ENCODE measurements at places on chromosomes 11 and 22.

DNA sequence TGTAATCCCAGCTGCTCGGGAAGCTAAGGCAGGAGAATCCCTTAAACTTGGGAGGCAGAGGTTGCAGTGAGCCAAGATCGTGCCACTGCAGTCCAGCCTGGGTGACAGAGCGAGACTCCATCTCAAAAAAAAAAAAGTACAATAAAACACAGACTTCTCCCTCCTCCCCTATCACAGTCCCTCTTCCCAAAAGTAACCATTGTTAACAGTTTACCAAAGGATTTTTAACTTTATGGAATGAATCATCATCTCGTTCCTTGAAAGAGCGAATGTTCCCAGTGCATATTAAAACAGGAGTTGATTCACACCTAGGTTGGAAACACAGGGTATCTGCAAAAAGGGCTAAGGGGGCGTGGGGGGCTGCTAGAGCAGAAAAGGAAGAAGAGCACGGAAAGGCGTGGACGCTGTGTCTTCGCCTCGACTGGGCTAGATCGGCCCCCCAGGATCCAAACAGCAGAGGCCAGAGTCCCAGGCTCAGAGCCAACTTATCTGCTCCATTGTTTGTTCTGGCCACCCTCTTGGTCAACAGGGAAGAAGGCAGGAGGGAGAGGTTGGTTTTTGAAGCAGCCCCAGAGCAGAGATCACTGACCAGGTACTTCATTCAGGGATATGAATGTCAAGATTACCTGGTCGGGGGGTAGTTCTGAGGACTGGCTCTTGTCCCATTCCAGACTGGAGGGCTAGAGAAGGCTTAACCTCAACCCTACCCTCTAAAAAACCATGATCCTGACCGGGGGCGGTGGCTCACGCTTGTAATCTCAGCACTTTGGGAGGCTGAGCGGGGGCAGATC, 2.1 kb upstream of the AHNAK start:
- no peak for DNase-seq

- no peak for DNase-seq
These were observed 761 bp downstream of the HMBS start for GRCh38 chr11:119085437-119085847.

- no peak for DNase-seq
These were observed 408.9 kb downstream of the OPCML start for GRCh38 chr11:133123366-133123765.

GRCh38 chr11:34205326-34206035, 100.1 kb downstream of the NAT10 start:
- DNase-seq: no peak

DNA sequence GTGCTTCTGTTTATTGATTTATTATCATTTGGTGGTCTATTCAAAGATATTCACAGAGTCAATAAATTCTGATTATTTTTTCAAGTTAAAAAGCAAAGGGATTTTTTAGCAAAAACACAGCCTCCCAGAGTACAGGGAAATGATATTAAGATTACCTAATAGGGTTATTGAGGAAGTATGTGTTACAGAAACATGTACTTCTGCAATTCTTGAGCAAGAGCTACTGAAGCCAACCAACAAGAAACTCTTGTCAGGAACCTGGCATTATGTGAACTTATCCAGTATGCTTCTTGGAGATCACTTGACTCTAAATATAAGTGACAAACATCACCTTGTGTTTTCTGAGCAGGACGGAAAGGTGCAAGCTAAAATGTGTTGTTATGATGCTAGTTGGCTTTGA, 42.0 kb upstream of the CARD18 start:
- no peak for DNase-seq

DNA sequence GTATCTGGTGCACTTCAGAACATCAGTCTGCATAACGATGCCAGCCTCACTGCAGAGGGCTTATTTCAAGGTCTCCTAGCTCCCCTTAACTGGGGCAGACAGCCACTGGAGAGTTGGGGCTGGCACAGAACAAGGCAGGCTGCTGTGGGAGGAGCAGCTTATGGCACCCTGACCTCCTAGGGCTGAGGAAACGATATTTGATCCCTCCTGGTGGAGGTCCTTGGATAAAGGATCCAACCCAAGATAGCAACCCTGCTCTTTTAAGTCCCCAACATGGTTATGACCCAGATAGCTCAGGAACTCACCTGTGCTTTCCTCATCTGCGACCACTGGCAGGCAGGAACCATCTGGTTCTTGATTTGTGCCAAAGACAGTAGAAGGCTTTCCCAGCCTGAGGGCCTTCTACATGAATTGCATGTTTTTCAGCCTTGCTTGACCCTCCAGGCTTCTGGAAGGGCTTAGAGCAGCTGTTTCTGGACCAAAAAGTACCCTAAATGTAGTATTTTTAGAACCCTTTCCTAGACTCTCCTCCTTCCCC, 2.8 kb downstream of the TMEM109 start:
- DNase-seq: no peak

DNA sequence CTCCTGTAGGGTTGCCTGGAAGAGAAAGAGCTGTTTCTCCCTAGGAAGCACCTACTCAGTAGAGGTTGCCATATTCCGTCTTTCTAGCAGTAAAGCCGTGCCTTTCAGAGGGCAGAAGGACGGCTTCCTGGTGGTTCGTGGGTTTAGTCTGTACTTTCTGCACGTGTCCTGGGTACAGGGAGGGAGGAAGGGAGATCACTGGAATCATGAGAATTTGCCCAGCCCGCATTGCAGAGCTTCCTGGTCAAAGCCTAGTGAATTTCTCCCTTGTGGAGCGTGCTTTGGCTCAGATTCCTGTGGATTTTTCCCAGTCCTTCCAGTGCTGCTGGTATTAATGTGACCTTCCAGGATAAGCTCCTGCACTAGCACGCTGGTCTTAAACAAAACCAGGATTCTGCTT, 44.9 kb downstream of the GRAMD1B start:
- DNase-seq: no peak

DNA sequence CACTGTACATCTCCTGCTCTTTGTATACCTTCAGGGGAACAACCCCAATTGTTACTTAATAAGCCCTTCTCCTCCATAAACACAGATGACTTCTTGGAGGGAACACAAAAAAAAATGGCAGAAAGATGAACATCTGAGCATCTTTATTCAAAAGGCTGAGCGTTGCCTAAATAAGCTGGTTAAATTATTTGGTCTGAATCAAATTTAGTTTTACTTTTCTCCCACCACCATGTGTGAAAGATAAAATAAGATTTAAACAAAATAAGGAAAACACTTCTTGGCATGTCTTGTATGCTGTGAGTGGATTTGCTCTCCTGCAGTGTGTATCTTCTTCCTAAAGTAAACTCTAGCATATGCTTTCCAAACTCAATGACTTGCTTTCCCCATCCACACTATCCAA, 137.9 kb downstream of the DCDC1 start:
- DNase-seq: no peak

- no peak for DNase-seq
These were observed 10.3 kb downstream of the OR10D3 start for GRCh38 chr11:124193221-124194010.

DNA sequence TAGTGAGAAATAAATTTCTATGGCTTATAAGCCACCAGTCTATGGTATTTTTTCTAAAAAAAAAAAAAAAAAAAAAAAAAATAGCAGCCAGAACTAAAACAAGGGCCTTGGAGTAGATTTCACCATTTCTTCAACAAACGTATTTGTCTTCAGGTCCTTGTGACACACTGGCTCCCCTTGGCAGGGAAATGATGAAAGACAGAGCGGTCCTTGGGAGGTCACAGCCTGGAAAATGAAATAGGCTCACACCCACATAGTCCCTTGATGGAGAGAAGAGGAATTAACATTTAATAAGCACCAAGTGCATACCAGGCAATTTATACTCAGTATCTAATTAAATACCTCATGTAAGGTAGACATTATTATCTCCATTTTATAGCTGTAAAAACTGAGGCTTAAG, 25.7 kb upstream of the ACER3 start:
- no peak for DNase-seq
